NCI-H1092 (cell line): ENCODE measurements at places on chromosomes 11 and 22.

- DNase-seq: no peak
These were observed 24.2 kb upstream of the HORMAD2 start for GRCh38 chr22:30056015-30056414.

GRCh38 chr11:20311444-20311843 lies 52.1 kb upstream of the HTATIP2 start:
- DNase-seq: no peak

DNA sequence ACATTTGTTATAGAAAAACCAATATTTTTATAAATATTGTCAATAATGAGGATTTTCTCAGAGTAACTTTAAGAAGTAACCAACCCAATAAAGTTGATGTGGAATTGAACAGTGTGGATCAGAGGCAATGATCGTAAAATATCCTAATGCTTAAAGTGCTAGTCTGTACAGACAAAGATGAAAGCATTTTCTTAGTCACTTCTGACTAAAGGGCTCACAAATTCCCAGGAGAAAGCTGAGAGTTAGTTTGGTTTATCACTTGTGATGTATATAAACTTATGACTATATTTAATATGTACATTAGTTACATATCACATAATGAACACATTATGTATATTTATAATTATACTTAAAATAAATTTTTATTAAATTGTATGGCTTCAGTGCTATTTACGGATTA lies 25.4 kb upstream of the DDI1 start:
- no peak for DNase-seq

GRCh38 chr22:20787746-20788626 lies 14.1 kb downstream of the SERPIND1 start:
- no peak for DNase-seq

- DNase-seq: no peak
These were observed 33.2 kb downstream of the RTN4R start for GRCh38 chr22:20234760-20235388.

- DNase-seq: no peak
These were observed 186.1 kb downstream of the DSCAML1 start for GRCh38 chr11:117610901-117611300.

GRCh38 chr11:120172054-120172911 lies 34.4 kb upstream of the TRIM29 start:
- DNase-seq: peak; percentile 36

GRCh38 chr22:24394254-24394653 lies 33.1 kb upstream of the ADORA2A start:
- DNase-seq: no peak

DNA sequence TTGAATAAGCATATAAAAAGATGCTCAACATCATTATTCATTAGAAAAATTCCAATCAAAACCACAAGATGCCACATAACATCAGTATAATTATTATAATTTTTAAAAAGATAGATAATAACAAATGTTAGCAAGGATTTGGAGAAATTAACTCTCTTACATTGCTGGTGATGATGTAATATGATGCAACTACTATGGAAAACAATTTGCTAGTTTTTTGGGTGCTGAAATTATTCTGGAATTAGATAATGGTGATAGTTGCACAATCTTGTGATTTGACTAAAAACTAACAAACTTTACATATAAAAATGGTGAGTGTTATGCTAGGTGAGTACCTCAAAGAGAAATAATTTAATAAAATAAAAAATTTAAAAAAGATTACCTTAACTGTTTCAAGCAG lies 412.2 kb downstream of the LRRC4C start:
- DNase-seq: no peak

GRCh38 chr11:85052636-85053035 lies 574.5 kb downstream of the DLG2 start:
- DNase-seq: no peak

- DNase-seq: no peak
These were observed 2.1 kb upstream of the CARD10 start for GRCh38 chr22:37521236-37521739.

- DNase-seq: no peak
These were observed 735 bp upstream of the ETS1 start for GRCh38 chr11:128588093-128588492.
